Activated CD4-positive, alpha-beta memory T cell treated with anti-CD3 and anti-CD28 coated beads for 36 hours (primary cell): ENCODE measurements at places on chromosomes 4 and X. TPM values are rescaled to one million over a fixed set of nuclear protein-coding genes. Genes with fewer than 3 reads are reported as not detected.
A peak's percentile ranks its signal among the peaks of the same experiment; 100 is the strongest.

Gene AP1AR
- total RNA-seq, result 19.1 TPM

DNA sequence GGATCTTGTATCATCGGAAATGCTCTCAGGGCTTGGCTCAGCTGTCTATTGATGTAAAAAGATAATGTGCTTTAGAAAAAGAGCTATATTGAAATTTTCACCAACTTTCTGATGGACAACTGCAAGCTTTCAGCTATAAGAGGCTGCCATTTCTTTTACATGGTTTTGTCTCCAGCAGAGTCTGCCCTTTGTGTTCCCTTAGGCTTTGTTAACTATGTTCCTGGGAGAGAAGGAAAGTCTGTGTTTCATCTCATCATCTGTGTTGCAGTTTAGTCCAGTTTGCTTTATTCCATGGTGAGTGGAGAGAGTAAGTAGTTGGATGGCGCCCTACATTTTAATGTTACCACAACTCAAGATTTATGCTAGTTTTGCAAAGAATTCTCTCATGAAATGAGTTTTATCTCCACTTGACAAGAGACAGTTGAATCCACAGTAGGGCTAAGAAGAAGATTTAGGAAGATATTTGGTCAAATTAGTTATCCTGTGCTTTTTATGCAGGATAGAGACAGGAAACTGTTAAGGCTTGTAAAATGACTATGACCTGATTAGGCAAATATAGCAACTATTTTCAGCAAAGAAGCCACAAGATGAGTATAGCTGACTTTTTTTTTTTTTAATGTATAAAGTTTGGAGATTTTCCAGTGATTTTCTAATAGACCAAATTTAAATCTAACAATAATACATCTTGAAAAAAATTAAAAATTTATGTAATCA, 16.5 kb downstream of the SEPTIN11 start:
- no peak for DNase-seq

- DNase-seq, result no peak
Measured at GRCh38 chr4:114791976-114792375, 193.4 kb downstream of the UGT8 start.

- DNase-seq, result peak; percentile 88
Measured at GRCh38 chr4:113355550-113356371, 306.3 kb downstream of the ANK2 start.

GRCh38 chrX:78321809-78322208, 5.6 kb downstream of the CYSLTR1 start:
- peak; percentile 64 for DNase-seq

DNA sequence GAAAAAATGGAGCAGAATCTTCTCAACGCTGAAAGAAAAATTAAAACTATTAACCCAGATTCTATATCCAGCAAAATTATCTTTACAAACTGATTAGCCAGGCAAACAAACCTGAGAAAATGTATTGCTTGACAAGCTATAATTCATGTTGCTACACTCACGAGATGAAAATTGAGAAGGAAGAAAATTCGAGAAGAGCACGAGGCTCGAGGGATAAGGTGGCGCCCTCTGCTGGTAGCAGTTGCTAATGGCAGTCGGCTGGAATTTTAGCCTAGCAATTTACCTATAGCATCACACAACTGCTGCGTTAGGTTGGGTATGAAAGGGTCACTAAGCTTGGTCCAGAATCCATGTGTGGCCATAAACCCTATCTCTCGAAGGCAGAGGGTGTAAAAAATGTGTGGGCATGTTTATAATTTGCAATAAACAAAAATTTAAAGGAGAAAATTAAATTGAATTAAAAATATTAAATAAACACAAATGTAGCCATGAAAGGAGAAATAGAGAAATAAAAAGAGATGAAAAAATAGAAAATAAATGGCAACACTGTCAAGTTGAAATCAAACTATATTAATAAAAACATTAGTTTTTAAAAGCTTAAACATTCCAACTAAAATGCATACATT, 126.6 kb downstream of the PPP4R3C start:
- peak; percentile 37 for DNase-seq

Gene HMGB2
- 610 TPM for total RNA-seq

DNA sequence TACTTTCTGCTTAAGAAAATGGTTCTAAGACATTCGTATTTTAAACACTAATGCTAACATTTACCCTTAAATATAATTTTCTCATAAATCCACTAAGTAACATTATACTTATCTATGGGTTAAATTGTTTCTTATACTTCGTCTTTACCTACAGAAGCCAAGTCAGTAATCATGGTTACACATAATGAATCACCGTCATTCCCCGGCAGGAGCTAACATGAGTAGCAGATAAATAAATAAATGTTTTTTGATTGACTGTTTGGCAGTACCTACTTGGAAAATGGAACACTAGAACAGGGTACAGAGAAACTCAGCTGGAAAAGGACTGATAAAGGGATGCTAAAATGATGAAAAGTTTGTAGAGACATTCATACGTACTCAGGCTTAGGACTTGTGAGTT, 430.4 kb downstream of the ACTRT1 start:
- DNase-seq, result no peak

DNA sequence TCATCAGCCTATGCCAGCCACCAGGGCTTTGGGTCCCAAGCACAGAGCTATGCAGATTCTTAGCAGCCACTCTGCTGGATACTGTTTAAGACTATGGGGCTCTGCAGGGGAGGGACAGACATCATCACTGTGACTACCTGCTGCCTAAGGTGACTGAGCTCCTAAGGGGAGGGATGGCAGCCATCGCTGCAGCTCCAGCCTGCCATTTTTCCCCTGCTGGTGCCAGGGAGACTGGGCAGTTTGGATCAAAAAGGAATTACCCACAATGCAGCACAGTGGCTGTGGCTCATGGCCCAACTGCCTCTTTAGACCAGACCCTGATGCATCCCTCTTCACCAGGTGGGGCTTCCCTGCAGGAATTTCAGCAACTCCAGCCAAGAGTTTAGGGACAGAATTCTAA, 28.6 kb upstream of the INPP4B start:
- no peak for DNase-seq

- no peak for DNase-seq
Measured at GRCh38 chr4:127780598-127780997, 1.5 kb upstream of the HSPA4L start.

DNA sequence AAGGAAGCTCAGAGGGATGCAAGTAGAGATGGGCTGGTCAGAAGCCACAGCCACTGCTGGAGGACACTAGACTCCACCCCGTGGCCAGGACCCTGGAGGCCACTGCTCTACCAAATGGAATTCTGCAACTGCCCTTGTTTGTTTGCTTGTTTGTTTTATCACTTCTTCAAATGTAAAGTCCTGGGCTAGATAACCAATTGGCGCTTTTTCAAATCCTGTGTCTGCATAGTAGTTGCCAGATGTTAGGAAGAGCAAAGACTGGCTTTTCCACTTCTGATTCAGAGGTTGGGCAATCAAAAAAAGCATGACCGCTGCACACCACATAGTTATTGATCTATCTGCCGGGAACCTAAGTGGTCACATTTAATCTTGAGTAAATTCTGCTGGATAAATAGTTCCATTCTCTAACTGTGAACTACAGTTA, 255.2 kb upstream of the SFRP2 start:
- no peak for DNase-seq

Gene UNC5C
- total RNA-seq, result not detected

DNA sequence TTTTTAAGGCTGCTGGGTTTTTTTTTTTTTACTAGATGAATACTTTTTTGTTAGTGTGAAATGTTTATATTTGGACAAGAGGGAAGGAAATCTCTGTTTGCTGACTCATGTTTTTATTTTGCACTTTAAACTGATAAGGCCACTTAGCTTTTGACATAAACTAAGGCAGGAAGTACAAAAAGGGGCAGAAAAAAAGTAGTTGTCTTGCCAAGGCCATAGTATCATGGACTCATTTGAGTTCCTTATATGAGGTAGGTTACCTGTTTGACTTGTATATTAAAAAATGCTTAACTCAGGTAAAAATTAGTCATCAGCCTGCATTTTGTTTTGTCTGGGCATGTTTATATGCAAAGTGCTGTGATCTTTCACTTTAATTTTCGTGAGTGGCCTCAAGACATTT, 26.0 kb downstream of the SMAD1 start:
- no peak for DNase-seq

DNA sequence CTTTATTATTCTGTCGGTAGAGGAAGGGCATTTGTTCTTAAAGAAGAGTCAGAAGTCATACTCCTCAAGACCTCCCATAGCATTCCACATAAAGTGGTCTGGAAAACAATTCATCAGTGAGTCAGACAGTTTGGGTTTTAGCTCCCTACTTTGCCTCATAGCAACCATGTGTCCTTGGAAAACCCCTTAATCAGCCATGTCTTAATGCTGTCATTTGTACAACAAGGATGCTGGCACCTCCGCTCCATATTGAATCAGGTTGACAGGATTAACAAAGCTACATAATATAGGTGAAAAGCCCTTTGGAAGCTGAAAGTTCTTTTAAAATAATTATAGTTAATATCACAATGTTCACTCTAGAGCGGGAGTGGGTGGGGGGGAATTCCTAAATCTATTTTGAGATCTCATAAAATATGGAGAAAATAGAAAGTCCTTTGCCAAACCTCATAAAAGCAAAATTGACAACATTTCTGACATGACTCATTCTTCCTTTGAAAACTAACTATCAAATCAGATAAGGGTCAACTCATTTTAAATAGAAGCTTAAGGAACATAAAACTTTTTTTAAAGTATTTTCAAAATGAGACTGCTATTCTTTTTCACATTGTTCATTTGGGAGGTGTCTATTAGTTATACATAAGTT, 37.3 kb upstream of the GUCY1A1 start:
- DNase-seq, result no peak
